ENCODE measurements at places on chromosomes 11 and 22. TPM values are rescaled to one million over a fixed set of nuclear protein-coding genes. Genes with fewer than 3 reads are reported as not detected.

Gene OR8G1
- total RNA-seq, result not detected

Gene RAB38
- 6.3 TPM for total RNA-seq

Gene HRAS
- total RNA-seq, result 42.4 TPM

DNA sequence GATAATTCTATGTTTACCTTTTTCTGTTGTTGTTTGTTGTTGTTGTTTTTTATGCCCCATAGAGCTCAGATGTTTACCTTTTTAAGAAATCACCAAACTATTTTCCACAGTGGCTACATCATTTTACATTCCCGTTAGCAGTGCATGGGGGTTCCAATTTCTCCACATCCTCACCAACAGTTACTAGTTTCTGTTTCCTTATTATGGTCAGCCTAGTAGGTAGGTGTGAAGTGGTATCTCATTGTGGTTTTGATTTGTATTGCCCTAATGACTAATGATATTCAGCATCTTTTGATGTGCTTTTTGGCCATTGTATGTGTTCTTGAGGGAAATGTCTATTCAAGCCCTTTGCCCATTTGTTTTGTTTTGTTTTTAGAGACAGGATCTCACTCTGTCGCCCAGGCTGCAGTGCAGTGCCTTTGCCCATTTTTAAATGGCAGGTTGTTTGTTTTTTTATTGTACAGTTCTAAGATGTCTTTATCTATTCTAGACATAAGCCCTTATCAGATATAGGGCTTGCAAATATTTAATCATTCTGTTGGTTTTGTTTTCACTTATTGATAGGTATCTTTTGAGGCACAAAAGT, 27.5 kb downstream of the CHEK2 start:
- H3K27ac ChIP-seq, result no peak overlapping the region
- no peaks in the 10 kb centered on the region for H3K36me3 ChIP-seq
- H3K4me3 ChIP-seq, result no peak overlapping the region

DNA sequence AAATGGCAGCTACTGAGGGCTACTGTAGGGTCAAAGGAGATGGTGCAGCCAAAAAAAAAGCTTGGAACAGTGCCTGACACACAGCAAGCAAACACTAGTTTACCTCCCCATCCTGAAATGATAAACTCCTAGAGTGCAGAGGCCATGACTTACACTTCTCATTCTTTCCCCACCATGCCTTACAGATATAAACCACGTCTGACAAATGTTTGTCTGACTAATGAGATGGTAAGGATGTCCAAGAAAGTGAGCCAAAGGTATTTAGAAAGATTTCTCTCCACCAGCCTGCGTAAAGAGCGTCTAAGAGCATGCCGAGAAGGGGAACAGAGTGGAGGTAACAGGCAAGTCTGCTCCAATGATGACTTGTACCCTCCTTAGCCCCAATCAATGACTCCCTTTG, 99.0 kb downstream of the LARGE1 start:
- H3K4me1 ChIP-seq, result no peaks in the 10 kb centered on the region
- no peak overlapping the region for H3K4me3 ChIP-seq
- no peaks in the 10 kb centered on the region for H3K27me3 ChIP-seq

GRCh38 chr11:34519595-34520235, 6.1 kb upstream of the ELF5 start:
- no peaks in the 10 kb centered on the region for H3K27me3 ChIP-seq
- no peak overlapping the region for H3K4me3 ChIP-seq
- H3K27ac ChIP-seq, result no peak overlapping the region

GRCh38 chr11:17313349-17314231, 37.1 kb downstream of the NUCB2 start:
- H3K4me1 ChIP-seq, result no peaks in the 10 kb centered on the region
- H3K27ac ChIP-seq, result no peak overlapping the region
- H3K36me3 ChIP-seq, result no peaks in the 10 kb centered on the region
- DNase-seq, result no peak
- H3K27me3 ChIP-seq, result no peaks in the 10 kb centered on the region

DNA sequence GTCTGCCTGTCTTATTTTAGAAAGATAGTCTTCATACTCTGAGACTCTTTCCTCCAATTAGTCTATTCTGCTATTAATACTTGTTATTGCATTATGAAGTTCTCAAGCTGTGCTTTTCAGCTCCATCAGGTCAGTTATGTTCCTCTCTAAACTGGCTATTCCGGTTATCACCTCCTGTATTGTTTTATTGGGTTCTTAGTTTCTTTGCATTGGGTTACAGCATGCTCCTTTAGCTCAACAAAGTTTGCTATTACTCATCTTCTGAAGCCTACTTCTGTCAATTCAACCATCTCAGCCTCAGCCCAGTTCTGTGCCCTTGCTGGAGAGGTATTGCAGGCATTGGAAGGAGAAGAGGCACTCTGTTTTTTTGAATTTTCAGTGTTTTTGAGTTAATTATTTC, 21.0 kb upstream of the OR5AK2 start:
- no peaks in the 10 kb centered on the region for H3K27me3 ChIP-seq
- H3K36me3 ChIP-seq, result no peaks in the 10 kb centered on the region
- H3K4me1 ChIP-seq, result no peaks in the 10 kb centered on the region
- H3K4me3 ChIP-seq, result no peak overlapping the region

DNA sequence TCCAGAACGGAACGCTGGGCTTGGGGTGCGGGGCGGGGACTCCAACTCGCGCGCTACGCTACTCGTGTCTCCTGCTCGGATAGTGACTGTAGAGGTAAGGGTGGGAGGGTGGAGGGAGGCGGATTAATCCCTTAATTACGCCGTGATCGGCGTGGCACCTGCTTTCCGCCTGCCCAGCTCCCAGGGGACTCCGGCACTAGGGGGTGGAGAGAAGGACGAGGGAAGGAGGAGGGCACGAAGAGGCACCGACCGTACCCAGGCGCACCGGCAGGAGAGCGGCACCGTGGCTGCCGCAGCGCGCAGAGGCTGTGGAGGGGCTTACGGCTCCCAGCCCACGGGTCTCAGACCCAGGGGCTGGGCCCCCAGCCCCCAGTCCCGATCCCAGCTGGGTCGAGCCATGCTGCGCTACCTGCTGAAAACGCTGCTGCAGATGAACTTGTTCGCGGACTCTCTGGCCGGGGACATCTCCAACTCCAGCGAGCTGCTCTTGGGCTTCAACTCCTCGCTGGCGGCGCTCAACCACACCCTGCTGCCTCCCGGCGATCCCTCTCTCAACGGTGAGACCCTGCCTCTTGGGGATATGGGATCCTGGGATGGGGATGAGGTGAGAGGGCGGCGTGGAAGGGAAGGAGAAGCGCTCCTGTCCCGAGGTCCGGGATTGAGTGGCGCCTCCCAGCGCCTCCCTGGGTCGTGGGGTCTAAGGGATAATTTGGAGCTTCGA, at the start of gene ROBO3:
Gene ROBO3 (plus strand): TSS at position 252 of the 721 bp plus-strand sequence. CDS start 146 bp downstream, at position 398.
- no peaks in the 10 kb centered on the region for H3K36me3 ChIP-seq
- H3K4me1 ChIP-seq, result no peaks in the 10 kb centered on the region
- H3K4me3 ChIP-seq, result peak within 1 kb of the TSS; percentile 37
- no peak for DNase-seq
- H3K27ac ChIP-seq, result no peak within 1 kb of the TSS
- H3K27me3 ChIP-seq, result no peaks in the 10 kb centered on the region

- H3K4me3 ChIP-seq, result peak overlapping the region; percentile 64
- peak overlapping the region; percentile 83 for H3K27ac ChIP-seq
- peaks cover 4% of the 10 kb centered on the region for H3K4me1 ChIP-seq
- DNase-seq, result peak; percentile 91
- H3K36me3 ChIP-seq, result no peaks in the 10 kb centered on the region
- H3K27me3 ChIP-seq, result no peaks in the 10 kb centered on the region
These were observed 1.8 kb upstream of the RASGRP2 start for GRCh38 chr11:64745521-64746328.

GRCh38 chr11:37390576-37391083, 792.6 kb upstream of the RAG2 start:
- DNase-seq, result no peak
- no peaks in the 10 kb centered on the region for H3K27me3 ChIP-seq
- no peaks in the 10 kb centered on the region for H3K4me1 ChIP-seq
- H3K27ac ChIP-seq, result no peak overlapping the region
- H3K36me3 ChIP-seq, result no peaks in the 10 kb centered on the region

Measured in Peyer's patch (tissue), 4 donors.